ENCODE measurements at places on chromosomes 16 and 17.

DNA sequence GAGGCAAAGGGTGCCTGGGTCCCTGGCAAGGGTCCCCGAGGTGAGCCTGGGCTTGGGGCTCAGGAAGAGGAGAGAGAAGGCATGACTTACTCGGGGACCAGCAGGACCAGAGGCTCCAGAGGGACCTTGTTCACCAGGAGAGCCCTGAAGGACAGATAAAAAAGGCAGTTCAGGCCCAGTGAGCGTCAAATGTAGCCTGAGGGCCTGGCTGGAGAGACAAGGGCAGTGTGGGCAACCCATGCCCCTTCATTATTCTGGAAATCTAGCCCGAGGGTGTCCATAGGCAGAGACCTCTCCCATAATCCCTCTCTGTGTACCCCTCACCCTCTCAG lies 14.1 kb downstream of the COL1A1 start:
- no peak for DNase-seq

DNA sequence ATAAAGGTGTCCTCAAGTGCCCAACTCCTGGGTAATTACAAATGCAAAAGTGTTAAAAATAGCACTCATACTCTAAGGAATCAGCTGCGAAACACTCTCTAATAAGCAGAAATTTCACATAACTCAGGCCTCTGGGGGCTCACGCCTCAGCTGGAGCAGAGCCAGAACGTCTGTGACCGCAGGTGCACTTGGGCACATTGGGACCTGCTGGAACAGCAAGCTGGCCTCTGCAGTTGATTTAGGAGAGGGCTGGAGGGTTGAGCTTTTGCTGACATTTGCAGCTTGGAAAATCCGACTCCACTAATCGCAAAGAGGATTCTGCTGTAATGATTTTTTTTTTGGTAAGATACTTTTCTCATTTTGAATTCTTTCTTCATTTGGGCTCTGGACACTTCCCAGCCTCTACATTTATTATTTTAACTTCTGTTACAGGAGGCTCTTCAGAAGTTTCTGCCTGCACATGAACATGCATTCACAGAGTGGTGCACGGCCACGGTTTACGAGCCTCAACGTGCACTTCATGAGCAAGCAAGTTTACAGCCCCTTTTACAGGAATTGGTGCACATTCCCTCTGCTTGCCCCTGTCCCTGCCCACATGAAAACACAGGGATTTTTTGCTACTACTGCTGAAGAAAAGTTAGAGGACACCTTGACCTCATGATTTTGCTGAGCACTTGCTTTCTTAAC lies 4.1 kb upstream of the SNTB2 start:
- DNase-seq, result peak; percentile 68

DNA sequence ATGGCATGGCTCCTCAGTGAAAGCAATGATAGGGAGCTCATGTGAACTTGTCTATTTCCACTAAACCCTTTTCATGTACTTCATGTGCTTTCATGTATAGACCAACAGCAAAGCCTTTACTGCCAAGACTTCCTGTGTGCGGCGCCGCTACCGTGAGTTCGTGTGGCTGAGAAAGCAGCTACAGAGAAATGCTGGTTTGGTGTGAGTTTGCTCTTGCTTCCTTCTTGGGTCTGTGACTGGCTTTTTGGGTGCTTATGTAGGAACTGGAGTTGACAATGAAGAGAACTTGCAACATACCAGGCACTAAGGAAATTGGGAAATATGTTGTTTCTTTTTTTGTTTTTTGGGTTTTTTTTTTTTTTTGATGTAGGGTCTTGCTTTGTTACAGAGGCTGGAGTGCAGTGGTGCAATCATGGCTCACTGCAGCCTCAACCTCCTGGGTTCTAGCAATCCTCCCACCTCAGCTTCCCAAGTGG lies 5.7 kb downstream of the SNX11 start:
- DNase-seq, result no peak

- no peak for DNase-seq
Observed at GRCh38 chr17:66967837-66968543, 3.5 kb downstream of the CACNG4 start.

DNA sequence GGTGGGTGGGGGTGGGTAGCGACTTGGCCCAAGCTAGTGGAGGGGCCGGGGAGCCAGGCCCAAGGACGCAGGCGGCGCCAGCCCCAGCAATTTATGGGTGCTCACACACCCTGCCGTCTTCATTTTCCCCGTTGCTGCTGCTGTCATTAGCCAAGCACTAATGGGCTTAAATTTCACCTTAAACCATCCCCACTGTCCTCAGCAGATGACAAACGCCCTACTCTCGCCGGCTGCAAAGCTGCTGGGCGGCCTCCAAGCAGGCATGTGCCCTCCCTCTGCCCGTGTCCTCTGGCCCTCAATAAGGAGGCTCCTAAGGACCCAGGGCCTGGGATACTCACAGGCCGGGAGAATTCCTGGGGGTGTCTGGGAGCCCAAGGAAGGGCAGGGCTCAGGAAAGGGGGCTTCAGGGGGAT lies 66.1 kb downstream of the SREBF1 start:
- DNase-seq, result no peak

- DNase-seq, result peak; percentile 64
Observed at GRCh38 chr16:57536306-57537193, at the start of gene CCDC102A. CCDC102A (minus strand) TSS chr16:57536571; CDS start chr16:57529177, 7,394 bp downstream.

DNA sequence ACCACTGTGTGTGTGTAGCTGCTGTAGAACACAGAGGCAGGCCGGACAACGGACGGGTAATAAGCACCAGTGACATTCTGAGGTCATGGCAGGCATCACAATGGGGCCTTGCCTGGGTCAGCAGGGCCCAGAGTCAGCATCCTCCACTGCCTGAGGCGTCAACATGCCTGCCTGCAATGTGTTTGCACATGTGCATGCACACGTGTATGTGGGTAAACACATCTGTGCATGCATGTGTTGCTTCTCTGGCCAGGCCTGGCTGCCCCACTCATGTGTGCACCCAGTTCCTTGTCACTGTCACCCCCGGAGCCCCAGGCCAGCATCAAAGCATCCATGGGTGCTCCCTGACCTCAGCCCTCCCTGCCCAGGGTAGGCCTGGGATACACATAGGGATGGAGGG lies 43.3 kb downstream of the LGALS9 start:
- DNase-seq, result no peak

- DNase-seq, result no peak
Observed at GRCh38 chr17:71360301-71360700, 760.5 kb upstream of the SOX9 start.

GRCh38 chr16:56988161-56988947 lies 1.0 kb upstream of the NLRC5 start:
- no peak for DNase-seq

GRCh38 chr17:45221081-45222013 lies at the start of gene FMNL1:
FMNL1 (plus strand) TSS chr17:45221885; CDS start chr17:45222125, 240 bp downstream.
- no peak for DNase-seq

DNA sequence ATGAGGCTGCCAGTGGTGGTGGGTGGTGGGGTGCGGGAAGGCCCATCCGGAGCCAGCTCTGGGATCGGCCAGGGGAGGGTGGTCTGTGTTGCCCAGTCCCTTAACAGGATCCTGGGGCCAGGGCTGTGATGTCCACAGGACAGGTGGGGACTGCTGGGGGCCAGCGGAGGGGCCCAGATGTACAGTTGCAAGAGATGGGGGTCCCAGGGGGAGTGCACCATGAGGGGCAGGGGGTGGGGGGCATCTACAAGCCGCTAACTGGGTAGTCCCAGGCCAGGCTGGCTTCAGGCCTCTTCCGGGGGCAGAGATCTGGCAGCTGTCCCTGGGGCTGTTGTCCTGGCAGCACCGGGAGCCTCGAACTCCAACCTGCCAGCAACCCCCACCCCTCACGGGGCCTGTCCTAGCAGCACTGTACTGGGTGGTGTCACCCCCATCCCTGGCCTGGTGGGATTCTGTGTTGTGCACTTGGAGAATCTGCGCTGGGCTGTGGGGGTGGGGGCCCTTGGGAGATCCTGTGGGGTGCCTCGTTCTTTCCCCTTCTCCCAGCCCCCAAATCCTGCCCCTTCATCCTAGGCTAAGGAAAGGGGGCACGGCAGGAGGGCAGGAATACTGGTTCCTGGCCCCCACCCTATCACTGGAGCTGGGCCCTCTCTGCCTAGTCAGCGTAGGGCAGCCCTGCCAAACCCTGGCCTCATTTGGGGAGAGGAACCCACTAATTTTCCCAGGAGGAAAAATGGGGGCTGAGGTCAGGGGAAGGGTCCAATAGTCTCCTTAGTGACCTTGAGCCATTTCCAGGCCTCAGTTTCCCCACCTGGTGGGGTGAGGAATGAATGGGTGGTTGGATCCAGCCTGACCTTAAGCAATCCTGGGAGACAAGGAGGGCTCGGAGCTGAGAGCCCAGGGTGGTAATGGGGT lies 1.4 kb downstream of the MTSS2 start:
- DNase-seq, result peak; percentile 39

GRCh38 chr16:21150375-21151001 lies at the start of gene DNAH3:
DNAH3 (minus strand) TSS chr16:21150846; CDS start chr16:21150319, 527 bp downstream.
- DNase-seq, result no peak

- no peak for DNase-seq
Observed at GRCh38 chr16:31006589-31006988, 3.8 kb downstream of the STX1B start.

DNA sequence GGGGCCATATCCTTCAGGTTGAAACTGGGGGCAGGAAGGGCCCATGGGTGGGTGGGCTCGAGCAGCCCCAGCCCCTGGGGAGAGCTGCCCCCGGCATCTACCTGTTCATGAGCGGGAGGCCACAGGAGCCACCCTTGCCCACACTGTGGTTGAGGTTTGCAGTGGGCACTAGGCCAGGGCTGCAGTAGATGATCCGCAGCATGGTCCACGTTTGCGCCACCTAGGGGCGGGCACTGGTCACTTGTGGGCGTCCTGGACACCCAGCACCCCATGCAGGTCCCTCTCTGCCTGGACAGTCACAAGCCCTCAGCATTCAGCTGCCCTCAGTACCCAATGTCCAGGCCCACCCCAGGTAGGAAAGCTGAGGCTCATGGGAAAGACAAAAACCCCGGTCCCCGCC lies 1.8 kb upstream of the JMJD8 start:
- DNase-seq, result no peak

GRCh38 chr17:82330322-82331239 lies 3.0 kb downstream of the SECTM1 start:
- DNase-seq, result peak; percentile 85

- DNase-seq, result no peak
Observed at GRCh38 chr17:12947047-12947446, 70.8 kb downstream of the ELAC2 start.

DNA sequence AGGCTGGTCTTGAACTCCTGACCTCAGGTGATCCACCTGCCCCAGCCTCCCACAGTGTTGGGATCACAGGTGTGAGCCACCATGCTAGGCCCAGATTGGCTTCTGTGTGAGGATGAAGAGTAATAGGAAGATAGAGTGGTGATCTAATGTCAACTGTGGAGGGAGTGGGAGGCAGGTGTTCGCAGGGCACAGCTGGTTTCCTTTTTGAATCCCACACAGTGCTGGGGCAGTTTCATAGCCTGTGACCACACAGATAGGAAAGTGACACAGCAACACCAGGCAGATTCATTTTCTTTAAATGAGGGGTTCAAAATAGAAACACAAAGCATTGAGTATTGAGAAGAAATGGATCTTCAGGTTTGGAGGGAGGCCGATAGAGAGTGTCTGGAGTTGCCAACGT lies 540.3 kb downstream of the WWOX start:
- no peak for DNase-seq

- no peak for DNase-seq
Observed at GRCh38 chr17:35866341-35866950, 2.2 kb downstream of the HEATR9 start.

DNA sequence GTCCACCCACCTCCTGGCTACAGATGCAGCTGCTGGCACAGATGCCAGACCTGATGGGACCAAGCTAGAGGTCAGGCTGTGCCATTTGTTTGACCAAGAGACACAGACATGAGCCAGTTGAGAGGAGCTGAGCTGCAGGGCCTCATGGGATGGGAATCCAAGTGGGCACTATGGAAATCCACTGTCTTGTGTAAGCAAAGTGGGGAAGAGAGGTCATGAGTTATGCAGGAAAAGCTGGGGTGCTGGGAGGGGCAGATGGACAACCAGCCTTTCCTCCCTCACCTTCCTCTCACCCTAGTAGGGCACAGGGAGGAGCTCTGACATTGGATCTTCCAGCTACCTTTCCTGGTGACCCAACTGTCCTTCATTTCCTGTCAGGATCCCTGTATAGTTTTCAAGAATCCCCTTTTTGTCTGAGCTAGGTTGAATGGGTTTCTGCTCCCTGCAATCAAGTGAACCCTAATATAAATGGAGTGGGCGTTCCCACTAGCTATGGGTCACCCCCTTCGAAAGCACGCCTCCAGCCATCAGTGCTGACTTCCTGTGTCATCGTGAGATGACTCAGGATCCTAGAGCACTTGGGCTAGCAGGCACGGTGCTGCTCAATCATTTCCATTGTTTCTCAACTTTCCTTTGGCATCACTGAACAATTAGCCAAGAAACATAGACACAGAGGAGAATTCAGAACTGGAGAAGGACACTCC lies 13.6 kb downstream of the ATPAF2 start:
- DNase-seq, result no peak

DNA sequence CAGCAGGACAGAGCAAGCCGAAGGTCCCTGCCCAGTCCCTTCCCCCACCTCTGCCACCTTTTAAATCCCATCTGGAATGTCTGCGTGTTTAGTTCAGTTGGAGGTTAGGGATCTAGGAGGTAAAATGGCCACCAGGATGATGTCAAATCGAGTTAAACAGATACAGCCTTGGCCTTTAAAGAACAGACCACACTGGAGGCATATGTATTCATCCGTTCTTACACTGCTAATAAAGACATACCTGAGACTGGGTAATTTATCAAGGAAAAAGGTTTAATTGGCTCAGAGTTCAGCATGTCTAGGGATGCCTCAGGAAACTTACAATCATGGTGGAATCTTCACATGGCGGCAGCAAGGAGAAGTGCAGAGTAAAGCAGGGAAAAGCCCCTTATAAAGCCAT lies 167.8 kb upstream of the CACNG5 start:
- no peak for DNase-seq

DNA sequence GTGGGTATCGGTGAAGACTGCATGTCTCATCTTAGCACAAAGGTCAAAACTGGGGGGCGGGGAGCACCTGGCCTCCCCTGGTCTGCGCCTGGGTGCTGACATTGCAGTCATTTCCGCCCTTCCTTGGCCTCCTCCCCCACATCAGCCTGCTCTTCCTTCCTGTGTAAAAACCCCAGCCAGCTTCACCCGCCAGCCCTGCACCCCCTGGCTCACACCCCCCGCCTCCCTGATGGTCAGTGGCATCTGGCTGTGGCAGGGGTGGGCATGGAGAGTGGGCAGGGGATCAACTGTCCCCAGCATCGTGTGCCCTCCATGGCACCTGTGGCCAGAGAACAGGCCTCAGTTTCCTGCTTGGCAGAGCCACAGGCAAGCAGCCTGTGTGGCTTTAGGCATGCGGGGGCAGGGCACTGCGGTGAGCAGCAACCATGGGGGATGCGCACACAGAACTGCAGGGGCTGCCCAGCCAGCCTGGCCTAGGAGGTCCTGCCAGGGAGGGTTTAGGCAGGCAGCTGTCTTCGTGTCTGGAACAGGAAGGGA lies 26.5 kb upstream of the LASP1NB start:
- peak; percentile 63 for DNase-seq

GRCh38 chr16:55476625-55477533 lies 2.1 kb upstream of the MMP2 start:
- DNase-seq, result peak; percentile 81

- DNase-seq, result no peak
Observed at GRCh38 chr17:4008441-4009185, 44.4 kb upstream of the ATP2A3 start.

Data from right hindlimb (tissue), 1 donor.